ENCODE measurements at places on chromosomes 3 and 15.

- no peak for DNase-seq
These were observed 23.6 kb downstream of the PTPN23 start for GRCh38 chr3:47404431-47404876.

DNA sequence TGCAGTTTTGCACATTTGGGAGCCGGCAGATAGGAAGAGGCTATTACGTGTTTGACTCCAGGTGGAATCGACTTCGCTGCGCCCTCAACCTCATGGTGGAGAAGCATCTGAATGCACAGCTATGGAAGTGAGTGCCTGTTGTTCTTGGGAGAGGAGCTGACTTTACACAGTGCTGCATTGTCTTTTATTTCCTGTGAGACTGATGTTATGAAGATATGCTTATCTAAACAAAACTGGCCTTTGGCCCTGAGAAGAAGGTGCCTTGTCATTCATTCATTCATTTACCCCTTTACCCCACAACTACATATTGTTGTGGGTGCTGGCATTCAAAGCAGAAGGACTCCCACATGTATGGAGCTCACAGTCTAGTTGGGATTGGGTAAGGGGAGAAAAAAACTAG, 32.6 kb downstream of the PSMD6 start:
- no peak for DNase-seq

DNA sequence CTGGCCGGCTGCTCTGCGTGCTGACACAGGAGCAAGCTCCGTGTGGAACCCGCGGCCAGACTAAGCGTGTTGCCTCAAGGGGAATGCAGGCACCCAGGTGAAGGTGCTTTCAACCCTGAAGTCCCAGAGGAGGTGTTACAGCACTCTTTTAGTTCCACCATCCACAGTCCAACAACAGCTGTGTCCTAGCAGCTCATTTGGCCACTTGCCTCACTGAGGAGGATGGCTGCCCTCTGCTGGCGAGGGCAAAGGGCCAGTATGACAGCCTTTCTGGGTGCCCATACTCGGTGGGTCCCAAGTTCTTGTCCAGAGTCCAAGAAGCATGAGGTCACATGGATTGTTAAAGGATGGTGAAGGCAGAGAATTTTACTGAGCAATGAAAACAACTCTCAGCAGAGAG, 87.8 kb downstream of the C3orf85 start:
- DNase-seq = no peak

GRCh38 chr3:47541583-47542108, 28.1 kb upstream of the ELP6 start:
- no peak for DNase-seq

DNA sequence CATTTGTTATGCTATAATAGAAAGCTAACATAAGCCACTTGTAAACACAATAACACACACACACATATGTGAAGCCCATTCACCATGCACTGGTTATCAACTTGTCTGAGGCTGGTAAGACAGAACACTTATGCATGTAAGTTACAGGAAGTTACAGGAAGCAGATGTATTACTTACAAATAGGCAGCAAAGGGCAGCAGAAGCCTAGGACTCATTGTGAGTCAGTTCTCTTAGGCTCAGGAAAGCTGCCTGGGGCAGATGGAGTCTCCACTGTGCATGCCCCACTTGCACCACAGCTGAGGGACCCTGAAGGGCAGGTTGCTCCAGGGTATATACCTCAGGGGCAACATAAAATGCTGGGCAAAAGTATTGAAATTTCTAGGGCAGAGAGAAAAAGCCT, 748.8 kb upstream of the CCDC54 start:
- no peak for DNase-seq

GRCh38 chr3:30661098-30661873, 54.9 kb downstream of the TGFBR2 start:
- no peak for DNase-seq

DNA sequence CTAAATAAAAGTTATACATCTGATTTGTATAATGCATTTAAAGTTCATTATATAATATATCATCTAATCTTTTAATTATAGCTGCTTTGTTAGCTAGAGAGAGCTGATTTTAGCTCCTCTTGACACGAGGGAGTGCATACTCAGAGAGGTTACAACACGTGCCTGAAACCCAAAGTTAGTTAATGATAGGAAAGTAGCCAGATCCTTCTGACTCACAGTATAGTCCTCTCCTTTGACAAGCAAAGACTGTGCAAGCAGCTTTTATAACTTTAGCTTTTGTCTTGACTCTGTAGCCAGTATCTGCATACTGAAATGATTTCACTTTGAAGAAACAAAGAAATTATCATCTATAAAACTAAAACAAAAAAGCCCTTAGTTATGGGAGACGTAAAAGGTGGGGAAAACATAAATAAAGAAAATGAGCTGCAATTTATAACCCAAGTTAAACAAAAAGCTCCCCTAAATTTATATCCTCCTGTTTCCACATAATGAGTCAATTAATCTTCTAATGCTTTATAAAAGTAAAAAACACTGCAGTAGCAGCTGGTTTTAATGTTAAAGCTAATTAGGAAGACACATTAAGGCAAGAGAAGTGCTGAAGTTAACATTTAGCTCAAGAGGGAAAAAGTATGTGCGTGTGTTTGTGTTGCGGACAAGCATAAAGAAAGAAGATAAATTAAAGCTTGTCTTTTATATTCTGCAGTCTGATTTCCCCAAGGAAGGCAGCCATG, 13.1 kb downstream of the GABRR3 start:
- DNase-seq = no peak
